ENCODE measurements at places on chromosomes 13 and 19. TPM values are rescaled to one million over a fixed set of nuclear protein-coding genes. Genes with fewer than 3 reads are reported as not detected.

DNA sequence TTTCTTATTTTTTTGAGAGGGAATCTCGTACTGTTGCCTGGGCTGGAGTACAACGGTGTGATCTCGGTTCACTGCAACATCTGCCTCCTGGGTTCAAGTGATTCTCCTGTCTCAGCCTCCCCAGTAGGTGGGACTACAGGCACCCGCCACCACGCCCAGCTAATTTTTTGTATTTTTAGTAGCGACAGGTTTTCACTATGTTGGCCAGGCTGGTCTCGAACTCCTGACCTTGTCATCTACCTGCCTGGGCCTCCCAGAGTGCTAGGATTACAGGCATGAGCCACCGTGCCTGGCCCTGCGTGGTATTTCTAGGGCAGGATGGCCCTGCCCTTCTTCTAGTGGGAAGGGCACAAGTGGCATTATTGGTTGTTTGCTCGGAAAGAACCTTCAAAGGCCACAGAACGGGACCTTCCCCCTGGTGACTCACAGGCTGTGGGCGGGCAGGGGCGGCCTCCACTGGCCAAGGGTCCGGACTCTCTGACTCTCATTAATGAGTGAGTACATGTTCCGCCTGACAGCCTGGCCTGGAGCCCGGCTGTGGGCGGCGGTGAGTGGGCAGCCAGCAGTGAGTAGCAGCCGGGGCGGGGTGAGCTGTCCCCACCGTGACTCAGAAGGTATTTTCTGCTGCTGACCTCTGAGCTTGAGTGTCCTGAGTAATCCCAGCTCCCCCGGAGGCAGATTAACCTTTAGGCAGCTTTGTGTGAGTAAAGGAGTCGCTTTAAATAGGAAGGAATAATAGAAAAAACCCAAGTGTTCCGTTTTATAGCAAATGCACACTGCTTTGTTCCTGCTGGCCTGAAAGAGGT, 5.1 kb downstream of the DOT1L start:
- DNase-seq, result peak; percentile 96

- no peak for DNase-seq
Measured at GRCh38 chr13:43894438-43894837, 14.7 kb downstream of the LACC1 start.

GRCh38 chr19:44905437-44906160, at the start of gene APOE:
TSS of gene APOE (plus strand) at chr19:44905796. CDS start at chr19:44906625, 829 bp downstream.
- DNase-seq, result peak; percentile 32

DNA sequence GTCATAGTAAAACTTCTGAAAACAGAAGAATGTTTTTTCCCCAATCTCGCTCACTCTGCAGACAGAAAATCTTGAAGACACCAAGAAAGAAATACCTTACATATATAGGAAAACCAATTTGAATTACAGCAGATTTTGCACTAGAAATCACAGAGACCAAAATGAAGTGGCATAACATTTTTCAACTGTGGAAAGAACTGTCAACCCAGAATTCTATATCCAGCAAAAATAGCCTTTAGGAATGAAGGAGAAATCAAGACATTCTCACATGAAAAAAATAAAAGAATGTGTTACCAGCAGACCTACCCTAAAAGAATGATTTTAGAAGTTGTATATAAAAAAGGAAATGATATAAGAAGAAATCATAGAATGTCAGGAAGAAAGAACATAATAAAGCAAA, 28.7 kb downstream of the CCDC122 start:
- DNase-seq, result no peak

DNA sequence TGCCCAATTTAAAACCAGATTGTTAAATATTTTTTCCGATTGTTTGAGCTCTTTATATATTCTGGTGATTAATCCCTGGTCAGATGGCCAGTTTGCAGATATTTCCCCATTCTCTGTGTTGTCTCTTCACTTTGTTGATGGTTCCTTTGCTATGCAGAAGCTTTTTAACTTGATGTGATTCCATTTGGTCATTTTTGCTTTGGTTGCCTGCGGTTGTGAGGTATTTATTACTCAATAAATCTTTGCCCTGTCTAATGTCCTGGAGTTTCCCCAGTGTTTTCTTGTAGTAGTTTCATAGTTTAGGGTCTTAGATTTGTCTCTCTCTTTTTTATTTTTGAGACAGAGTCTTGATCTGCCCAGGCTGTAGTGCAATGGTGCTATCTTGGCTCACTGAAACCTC, 23.8 kb upstream of the LMO7 start:
- no peak for DNase-seq

DNA sequence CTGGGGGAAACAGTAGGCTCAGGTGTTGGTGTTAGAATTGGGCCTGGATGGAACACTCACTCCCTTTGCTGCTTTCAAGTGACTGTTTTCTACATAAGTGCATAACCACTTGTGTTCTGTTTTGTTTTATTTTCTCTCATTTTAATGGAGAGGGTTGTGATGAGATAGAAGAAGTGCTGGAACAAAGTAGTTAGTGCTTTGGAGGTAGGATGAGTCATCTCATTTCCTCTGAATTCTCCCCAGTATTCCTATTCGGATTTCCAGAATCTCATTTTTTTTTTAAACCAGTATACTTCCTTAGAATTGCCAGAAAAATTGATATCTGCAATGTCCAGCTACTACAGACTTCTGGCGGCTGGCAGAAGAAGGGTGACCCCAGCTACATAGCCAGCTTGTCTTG, 575.9 kb downstream of the MYO16 start:
- DNase-seq, result no peak

- no peak for DNase-seq
Measured at GRCh38 chr19:6020166-6020882, 42.4 kb upstream of the RANBP3 start.

- no peak for DNase-seq
Measured at GRCh38 chr13:32247887-32248286, 67.3 kb downstream of the ZAR1L start.

- DNase-seq, result no peak
Measured at GRCh38 chr13:101116826-101117225, 299.5 kb downstream of the NALCN start.

- peak; percentile 99 for DNase-seq
Measured at GRCh38 chr13:110126391-110126961, 180.5 kb downstream of the COL4A1 start.

DNA sequence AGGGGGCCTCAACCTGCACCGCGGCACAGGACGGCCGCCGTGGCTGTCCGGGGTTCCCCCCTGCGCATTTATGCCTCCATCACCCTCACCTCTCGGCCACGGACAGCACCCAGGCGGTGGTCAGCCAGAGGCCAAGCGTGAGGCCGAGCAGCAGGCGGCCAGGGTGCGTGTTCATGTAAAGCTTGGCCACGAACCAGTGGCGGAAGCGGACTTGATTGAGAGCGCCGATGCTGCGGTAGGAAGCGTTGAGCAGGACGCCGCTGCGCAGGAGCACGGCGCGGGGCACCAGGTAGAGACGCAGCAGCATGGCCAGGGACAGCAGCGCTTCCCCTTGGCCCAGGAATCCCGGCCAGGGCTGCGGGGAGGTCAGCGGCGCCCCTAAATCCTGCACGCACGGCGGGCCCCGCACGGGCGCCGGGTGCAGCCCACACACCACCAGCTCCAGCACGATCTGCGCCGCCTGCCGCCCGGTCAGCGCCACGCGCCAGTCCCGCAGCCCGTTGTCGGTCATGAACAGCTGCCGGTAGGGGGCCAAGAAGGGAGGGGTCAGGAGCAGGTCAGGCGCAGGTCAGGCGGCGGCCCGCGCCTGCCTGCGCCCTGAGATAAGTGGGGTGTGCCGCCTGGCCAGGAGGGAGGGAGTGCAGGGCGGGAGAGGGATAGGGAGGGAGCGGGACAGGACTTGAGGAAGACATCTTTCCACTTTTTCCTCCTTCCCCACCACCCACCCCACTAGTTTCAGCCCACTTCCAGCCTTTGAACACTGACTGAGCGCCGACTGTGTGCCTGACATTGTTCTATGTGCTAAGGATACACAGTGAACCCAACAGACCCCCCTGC, 6.5 kb downstream of the KCNN4 start:
- no peak for DNase-seq

- DNase-seq, result peak; percentile 72
Measured at GRCh38 chr19:7986321-7987113, 18.9 kb downstream of the ELAVL1 start.

DNA sequence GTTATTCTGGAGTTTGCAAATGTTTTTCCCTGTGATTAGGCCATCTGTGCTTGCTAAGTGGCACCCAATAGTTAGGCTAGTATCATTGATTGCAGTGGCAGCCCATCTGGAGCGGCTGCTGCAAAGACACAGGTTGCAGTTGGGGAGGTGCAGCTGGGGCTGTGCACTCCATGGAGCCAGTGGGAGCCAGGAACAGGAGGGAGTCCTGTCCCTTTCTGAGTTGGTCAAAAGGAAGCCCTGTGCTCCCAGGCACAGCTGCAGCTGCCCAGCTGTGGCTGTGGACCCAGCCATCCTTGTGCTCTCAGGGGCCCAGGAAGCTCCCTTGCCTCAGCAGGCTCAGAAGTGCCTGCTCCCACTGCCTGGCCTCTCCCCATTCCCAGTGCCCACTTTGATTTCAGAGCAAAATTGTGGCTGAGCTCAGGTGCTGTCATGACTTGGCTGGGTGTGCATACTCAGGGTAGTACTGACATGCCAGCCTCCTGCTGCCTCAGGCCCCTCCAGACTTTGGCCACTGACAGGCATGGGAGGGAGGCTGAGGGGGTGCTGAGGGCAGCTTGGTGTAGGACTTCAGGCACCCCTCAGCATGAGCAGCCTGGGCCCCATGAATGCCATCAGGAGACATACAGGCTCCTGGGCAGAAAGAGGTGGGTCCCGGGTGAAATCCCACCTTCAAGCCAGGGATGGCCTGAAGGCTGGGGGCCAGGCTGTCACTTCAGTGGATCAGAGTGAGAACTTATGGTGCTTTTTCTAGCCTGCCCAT, 270.6 kb downstream of the PCDH20 start:
- DNase-seq, result no peak

DNA sequence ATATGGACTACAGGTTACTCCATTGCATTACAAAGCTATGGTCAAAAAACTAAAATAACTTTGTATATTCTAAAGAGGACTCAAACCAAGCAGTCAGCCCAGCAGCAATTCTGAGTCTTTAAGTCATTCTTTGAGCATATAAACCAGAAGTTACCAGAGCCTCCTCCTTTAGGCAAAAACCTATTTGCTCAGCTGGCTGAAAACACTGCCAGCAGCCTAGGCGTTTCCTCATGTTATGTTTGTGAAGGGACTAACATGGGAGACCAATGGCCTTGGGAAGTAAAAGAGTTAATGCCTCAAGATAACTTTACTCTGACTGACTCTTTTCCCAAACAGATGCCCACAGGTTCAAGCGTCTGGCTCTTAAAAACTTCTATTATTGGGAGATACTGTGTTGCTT, 45.3 kb downstream of the ZNF626 start:
- no peak for DNase-seq

- DNase-seq, result no peak
Measured at GRCh38 chr19:39942366-39942730, 7.9 kb upstream of the FCGBP start.

DNA sequence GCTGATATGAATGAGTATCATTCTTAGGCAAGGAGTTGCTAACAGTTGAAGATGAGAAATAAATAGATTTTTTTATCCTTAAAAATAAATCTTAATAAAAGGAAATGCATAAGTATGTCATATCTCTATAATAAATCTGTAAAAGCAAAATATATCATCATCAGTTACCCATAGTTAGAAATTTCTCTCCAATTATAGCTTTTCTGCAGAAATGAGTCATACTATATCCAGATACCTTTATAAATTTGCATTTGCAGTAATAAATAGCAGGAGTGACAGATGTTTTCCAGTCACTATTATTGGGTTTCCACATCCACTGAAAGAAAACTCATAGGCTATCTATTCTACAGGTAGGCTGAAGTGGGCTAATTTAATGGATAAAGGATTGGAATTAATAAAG, 829.8 kb downstream of the PCDH9 start:
- DNase-seq, result no peak

DNA sequence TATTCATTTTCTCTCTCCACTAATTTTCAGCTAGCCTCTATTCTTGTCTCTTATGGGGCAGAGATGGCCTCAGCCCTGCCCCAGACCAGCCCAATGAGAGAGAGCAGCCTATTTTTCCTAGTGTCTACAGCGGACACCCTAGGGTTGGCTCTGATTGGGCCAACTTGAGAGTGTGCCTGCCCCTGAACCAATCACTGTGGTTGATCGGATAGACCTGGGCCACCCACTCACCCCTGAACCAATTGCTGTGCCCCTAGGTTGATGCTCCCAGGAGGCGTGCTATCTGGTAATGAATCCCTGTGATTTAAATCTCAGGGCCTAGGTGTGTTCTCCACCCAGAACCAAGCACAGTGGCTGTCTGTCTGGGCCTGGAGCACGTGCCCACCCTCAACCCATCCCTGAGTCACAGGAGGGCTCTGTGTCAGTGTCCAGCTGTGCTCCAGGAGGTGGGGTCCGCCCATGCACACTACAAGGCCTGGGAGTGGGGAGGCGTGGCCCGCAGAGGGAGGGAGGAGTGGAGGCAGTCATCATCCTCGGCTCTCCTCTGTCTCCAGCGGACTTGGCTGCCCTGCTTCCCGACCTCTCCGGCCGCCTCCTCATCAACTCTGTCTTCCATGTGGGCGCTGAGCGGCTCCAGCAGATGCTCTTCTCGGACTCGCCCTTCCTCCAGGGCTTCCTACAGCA, 14.9 kb upstream of the SCN1B start:
- no peak for DNase-seq

DNA sequence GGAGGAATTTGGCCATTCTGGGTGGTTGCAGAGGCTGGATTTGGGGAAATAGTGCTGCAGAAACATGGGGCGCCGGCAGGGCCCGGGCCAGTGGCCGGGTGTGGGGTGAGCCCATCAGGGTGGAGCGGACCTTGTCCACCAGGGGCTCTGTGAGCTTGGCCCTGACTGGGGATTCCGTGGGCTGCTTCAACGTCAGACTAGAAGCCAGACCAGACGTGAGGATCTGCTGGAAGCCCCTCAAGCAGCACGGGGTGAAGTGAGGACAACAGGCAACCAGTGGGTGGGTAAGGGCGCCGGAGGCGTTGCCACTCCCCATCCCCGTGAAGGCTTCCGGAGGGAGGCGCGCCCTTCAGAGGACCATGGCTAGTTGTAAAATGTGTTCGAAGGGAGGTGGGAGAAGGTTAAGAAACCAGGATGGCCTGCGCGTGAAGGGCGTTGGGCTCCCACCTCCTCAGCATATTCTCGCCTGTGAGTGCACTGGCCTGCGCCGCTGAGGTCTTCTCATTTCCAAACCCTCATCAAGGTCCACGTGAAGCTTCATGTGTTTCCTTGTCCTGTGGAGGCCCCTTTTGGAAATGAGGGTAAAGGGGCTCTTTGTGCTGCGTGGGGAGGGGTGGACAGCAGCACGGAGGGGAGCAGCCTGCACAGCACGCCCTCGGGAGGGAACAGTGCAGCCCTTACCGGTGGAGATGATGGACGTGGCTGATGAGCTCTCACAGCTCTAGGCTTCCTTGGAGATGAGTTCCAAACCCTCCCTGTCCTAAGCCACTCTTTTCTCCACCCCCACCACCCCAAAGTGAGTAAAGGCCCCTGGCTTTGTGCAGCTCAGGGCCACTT, 8.3 kb downstream of the TEX29 start:
- DNase-seq, result no peak

PNMA8B gene
- total RNA-seq, result not detected

CACNG7 gene
- total RNA-seq, result not detected

TLE6 gene
- 0.90 TPM for total RNA-seq

ZNF534 gene
- total RNA-seq, result not detected

ZSWIM4 gene
- 15.8 TPM for total RNA-seq

DUS3L gene
- 29.2 TPM for total RNA-seq

TNNT1 gene
- total RNA-seq, result 228 TPM

LILRA1 gene
- not detected for total RNA-seq

RASIP1 gene
- 1.3 TPM for total RNA-seq

MBD3L2 gene
- total RNA-seq, result not detected

ERICH4 gene
- total RNA-seq, result not detected
